Heart left ventricle (tissue), 16 donors: ENCODE measurements at places on chromosomes 2 and 18.

- no peak for DNase-seq
Observed at GRCh38 chr2:51899643-51900042, 867.7 kb upstream of the NRXN1 start.

GRCh38 chr2:28981620-28982376 lies 700 bp downstream of the TOGARAM2 start:
- no peak for DNase-seq

GRCh38 chr2:117512307-117512706 lies 302.2 kb upstream of the DDX18 start:
- no peak for DNase-seq

GRCh38 chr2:225013425-225014365 lies 28.6 kb downstream of the DOCK10 start:
- no peak for DNase-seq

DNA sequence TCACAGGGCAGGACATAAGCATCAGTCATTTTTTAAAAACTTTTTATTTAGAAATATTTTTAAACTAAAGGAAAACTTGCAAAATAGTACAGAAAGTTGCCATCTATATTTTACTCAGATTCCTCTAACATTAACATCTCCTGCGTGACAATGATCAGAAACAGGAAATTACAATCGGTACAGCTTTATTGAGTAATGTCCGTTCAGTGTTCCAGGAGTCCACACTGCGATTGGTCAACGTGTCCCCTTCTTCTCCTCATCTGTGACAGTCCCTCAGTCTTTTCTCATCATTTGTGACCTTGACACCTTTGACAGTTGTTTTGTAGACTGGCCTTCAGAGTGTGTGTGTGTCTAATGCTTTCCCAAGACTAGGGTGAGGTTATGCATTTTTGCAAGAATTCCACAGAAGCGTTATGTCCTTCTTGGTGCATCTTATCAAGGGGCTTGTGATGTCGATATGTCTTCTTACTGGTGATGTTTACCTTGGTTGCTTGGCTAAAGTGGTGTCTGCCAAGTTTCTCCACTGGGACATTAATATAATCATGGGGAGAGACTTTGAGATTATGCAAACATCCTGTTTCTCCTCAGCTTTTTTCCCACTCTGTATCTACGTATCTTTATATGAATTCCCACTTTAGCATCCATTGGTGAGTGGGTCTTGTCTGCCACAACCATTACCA lies 21.4 kb upstream of the TMEM177 start:
- no peak for DNase-seq

- no peak for DNase-seq
Observed at GRCh38 chr2:176091329-176092258, 927 bp upstream of the HOXD13 start.

GRCh38 chr2:164681009-164681408 lies 59.7 kb upstream of the GRB14 start:
- DNase-seq: no peak

- no peak for DNase-seq
Observed at GRCh38 chr2:10344105-10345066, 41.7 kb downstream of the HPCAL1 start.

DNA sequence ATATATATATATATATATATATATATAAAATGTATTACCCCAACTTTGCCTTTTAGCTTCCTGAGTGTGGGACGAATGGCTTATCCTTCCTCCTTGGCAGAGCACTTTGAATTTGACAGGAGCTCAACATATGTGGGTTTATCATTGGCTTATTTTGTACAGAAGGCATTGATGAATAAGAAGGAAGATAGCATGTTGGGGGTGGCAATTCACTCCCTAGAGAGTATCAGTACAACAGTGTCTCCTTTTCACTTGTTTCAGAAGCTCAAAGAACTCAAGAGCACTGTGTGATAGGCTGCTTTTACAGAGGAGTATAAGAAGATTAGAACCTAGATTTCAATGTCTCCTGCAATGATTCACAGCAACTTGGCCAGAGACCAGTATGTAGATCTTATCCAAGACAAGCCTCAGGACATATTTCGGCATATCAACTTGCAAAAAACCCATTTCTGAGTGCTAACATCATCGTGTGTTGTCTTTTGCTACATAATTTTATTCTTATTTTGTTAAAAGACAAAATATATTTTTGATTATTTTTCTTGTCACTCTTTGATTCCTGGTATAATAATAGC lies 345.8 kb downstream of the SOCS6 start:
- DNase-seq: no peak

DNA sequence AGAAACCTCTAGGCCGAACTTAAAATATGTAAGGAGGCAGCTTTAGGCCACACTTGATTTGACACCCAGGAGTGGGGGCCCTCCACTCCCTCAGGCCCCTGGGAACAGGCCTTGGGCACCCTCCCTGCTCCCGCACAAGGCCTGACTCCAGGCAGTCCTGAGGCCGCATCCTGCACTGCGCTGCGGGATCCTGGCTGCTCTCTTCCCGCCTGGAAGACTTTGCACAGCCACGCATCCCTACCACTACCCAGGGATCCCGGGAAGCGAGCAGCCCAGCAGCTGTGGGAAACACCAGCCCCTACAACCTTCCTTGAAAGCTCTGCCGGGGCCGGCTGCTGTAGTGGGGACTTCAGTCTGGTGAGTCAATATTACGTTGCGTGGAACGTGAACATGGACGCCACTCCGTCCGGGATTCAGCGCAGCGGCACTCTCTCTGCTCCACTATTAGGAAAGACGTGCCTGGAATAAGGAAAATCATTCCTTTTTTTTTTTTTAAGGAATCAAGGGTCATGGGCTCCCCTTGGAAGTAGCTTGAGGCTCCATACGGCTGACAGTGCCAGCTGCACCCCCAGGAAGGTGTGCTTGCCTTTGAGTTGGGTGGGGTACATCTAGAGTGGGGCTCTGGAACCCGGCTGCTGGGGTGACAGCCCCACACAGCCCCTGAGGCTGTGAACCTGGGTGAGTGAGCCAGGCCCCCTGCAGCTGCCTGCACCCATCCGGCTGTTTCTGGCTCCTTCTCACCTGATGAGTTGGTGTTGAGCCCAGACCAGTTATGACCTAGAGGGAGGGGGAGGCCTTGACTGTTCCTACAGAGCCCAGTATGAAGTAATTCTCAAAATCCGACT lies 119.2 kb upstream of the TMEM18 start:
- DNase-seq: no peak

DNA sequence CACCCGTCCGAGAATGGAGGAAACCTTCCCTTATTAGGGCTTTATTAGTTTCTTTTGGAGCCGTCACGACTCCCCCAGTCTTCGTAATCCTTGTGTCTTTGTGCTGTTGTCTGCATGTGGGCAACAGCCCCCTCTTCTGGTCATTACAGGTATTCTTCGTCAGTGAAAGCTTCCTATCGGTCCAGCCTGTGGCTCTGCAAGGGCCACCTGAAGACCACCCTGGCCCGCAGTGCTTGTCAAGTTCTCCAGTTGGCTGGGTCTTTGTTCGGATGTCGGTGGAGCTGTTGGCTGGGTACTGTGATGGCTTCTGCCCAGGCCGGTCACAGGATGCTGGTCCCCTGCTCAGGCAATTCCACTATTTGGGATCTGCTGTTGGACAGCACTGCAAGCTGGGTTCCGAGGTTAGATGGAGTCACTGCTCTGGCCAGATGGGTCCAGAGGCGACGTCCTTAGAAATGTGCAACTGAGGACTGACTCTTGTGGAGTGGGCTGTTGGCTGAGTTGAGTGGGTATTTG lies 19.2 kb downstream of the E2F6 start:
- DNase-seq: peak; percentile 36

DNA sequence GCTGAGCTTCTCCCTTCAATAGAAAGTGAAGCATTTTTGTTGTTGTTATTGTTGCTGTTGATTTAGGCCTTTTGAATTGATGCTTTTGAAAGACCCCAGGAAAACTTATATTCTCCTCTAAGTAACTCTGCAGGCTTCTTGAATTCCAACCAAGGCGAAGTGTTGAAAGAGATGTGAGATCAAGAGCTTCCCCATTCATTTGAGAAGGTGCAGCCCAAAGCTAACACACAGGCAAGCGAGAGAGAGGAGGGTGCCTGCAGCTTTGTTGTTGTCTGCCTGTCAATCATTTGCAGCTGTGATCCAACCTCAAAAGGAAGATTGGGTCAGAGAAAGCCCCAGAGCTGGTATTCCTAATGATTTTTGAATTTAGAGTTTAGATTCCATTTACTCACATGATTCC lies 963.6 kb upstream of the CNTNAP5 start:
- no peak for DNase-seq

DNA sequence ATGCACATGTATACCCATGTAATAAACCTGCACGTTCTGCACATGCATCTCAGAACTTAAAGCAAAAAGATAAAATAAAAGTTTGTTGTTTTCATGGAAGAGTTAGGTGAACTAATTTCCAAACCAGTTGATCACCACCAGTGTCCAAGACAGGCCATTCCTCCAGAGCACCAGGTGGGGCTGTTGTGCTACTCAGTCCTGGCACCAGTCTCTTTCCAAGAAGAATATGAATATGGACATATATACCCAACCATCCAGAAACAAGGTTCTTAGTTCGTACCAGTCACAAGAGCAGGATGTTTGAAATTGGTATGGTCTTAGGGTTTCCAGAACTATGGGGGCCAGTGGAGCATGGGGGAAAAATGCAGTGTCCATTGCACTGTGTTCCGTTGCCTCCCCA lies 17.2 kb upstream of the TNP1 start:
- DNase-seq: no peak

GRCh38 chr2:26712486-26713465 lies 20.3 kb downstream of the KCNK3 start:
- DNase-seq: peak; percentile 28

DNA sequence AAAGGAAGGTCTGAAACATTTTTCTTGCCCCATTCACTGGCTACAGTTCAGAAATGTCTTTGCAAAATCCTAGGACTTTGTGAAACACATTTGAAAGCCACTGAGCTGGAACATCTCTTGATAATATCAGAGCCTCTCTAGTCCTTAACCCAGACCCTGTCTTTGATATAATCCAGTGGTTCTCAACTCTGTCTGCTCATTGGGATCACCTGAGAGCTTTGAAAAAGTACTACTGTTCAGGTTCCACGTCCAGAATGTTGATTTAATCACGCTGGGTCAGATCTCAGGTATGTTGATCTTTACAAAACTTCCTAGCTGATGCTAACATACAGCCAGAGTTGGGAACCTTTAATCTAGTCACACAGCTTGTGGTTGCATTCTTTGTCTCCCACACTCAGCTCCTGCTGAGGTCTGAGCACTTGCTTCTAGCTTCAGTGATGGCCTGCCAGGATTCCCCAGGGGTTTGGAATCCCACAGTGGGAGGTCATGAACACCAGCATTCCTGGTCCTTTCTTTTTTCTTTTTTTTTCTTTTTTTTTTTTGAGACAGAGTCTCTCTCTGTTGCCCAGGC lies 262.7 kb downstream of the SETBP1 start:
- no peak for DNase-seq

DNA sequence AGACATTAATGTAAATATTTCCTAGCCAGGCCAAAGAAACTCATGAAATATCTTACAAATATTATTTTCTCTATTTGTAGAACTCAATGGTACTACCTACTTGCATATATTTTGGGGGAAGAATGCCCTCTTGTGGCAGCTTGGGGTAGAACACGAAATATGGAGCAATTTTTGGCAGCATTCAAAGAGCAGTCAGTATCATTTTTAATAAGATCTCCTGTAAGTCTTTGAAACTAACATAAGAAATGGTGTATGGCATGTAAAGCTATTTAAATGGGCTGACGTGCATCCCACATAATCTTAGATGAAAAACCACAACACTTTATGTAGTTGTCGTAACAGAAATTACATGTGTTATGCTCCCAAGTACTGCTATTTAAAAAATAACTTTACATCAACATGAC lies 62.3 kb upstream of the CCDC195 start:
- no peak for DNase-seq
